Dermis blood vessel endothelial cell (primary cell): ENCODE measurements at places on chromosomes 5 and 9.

DNA sequence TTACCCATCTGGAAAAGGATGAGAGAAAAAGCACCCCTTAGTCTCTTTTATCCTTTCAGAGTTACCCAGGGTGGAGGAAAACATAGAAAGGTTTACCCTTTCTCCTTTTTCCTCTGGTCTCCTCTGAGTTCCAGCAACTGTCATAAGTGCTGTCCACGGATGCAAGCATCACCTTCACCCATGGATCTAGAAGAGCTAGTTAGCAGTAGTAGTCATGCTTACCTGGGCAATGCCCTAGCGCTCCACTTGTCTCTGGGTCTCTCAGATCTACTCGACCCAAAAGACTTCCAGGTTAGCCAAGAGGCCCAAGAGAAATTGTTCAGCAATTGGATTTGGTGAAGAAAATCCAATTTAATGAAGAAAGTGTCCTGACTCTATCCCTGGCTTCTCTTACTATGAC is 656.2 kb upstream of the PTPRD start:
- DNase-seq, result no peak

- no peak for DNase-seq
Observed at GRCh38 chr5:134600600-134600999, 32.0 kb downstream of the SAR1B start.

DNA sequence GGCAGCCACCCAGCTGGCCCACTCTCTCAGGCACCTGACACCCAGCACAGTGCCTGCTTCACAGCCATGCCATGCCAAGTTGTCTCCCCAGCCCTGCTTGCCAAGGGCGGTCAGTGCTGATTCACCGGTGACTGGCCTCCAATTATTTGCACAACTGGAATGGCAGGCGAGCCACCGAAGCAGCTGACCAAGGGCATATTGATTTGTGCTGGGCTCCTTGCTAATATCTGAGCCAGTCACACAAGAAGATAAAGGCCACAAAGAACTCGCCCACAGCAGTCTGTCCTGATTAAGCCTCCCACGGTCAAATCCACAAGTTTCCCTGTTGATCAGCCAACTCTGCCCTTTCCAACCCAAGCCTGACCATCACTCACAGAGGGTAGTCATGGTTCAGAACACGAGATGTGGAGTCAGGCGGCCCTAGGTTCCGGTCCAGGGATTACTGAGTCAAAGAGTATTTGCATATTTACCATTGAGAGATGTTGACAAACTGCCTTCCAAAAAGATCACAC is 6.4 kb upstream of the EEIG1 start:
- no peak for DNase-seq

- DNase-seq, result no peak
Observed at GRCh38 chr9:92265154-92265553, 28.3 kb downstream of the IARS1 start.

GRCh38 chr9:109238655-109239054 is 71.6 kb upstream of the FRRS1L start:
- DNase-seq, result no peak

DNA sequence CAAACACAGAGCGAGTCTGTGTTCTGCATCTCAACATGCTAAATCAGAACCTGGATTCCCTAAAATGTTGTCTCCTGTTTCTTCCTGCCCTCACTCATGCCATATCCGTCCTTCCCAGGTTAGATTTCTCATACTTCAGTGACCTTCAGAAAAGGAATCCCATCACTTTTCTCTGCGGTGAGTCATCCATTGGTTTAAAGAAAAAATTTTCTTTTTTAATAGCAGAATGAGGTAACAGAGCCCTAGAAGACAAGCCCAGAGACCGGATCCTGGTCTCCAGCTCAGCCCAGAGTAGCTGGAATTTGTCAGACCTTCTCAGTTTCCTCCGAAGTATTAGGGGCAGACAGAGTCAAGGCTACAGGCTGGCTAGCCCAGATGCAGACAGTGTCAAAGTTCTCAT is 143.2 kb upstream of the DMRT1 start:
- DNase-seq, result peak; percentile 67

DNA sequence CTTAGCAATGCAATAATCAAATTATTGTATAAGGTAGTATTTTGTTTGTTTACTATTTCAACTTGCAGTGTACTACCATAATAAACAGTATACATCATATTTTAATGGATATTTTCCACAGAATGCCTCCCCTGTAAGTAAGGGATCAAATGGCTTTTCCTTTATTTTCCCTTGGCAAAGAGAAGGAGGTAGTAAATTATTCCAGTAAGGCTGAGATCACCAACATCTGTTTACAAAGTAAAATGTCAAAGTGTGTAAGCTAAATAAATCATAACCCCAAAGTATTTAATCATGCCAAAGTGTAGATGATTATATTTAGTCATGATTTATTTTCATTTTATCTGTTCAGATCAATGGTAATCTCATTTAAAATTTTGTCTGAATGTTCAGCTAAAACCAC is 537.6 kb downstream of the PRDM9 start:
- no peak for DNase-seq

DNA sequence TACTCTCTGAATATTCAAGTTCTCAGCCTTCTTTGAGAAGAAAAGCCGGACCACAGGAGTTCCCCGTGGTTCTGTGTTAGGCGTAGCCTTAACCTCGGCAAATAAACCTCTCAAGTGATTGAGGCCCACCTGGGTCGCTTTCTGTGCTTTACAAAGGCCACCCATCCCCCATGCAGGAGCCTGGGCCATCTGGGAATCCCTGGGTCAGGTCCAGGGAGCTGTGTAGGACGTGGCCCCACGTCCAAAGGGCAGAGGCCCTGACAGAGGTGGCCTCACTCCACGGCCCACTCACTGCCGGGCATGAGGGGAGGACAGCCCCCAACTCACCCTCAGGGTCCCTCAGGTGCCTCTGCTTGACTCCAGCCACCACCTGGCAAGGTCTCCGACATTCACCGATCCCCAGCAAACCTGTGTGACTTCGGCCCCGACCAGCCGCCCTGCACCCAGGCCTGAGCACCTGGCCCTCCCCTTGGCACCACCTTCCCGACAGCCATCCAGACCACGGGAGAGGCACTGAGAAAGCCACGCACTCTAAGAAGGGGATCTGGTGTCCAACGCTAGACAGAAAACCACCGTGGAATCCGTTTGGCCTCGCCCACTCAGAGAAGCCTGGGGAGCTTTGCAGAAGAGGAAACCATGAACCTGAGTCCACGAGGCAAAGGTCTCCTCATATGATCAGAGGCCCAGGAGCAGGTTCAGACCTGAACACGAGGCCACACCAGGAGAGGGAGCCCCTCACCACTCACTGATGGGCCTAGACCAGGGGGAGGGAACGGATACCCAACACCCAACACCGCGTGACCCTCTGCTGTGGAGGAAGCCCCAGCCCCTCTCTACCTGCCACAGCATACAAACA is 4.5 kb downstream of the SLC12A7 start:
- DNase-seq, result no peak

DNA sequence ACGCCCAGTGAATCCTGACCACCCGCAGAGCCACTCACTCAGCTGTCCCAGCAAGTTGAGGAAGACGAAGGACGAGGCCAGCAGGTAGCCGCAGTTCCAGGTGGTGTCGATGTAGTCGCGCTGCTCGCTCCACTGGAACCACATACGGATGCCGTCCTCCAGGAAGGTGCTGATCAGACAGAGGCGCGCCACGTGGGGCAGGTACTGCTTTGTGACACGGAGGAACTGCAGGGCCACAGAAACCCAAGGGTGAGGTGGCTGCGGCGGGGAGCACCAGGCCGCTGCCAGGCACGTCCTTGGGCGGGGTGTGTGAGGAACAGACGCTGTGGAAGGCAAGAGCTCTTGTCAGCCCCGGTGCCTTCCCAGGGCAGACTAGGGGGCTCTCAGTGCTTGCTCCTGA is 8.6 kb downstream of the SURF4 start:
- DNase-seq, result no peak
